Lower lobe of right lung (tissue), 2 donors: ENCODE measurements at places on chromosomes 4 and X.

DNA sequence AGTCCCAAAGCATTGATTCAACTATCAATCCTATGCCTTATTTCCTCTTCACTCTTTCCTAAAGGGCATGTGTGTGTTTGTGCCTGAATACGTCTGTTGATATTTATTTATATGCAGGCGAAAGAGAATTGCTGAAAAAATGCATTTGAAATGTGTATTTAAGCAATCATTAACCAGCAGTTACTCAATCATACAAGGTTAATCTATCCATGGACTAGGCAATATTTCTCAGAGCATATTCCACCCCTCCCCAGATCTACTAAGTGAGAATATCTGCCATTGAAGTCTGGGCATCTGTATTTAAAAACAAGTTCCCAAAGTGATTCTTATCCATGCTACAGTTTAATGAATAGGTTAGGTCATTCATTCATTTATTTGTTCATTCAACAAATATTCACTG is 113.6 kb downstream of the RASGEF1B start:
- DNase-seq, result no peak

DNA sequence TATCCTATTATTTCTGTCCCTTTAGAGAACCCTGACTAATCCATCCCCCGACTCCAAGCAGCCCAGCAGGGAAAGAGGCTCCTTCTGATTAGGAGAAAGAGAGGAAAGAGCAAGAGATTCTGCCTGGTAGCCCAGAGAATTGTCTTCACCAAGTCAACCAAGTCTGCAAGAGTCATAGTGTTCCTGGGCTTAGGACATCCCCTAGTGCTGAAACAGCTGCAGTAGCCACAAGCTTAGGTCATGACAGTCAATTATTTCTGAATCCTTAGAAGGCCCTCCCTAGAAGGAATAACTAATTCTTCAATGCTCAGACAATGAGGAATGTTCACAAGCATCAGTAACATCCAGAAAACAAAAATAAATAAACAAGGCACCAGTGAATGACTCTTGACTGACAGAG is 480.3 kb upstream of the GRIA3 start:
- DNase-seq, result no peak

GRCh38 chr4:1868293-1868692 is 2.9 kb upstream of the NSD2 start:
- DNase-seq, result no peak

GRCh38 chr4:165635381-165635780 is 237.7 kb upstream of the TLL1 start:
- DNase-seq, result no peak

GRCh38 chr4:123449780-123450179 is 53.2 kb downstream of the SPRY1 start:
- no peak for DNase-seq

GRCh38 chr4:104490096-104490769 is 4.5 kb downstream of the CXXC4 start:
- no peak for DNase-seq

DNA sequence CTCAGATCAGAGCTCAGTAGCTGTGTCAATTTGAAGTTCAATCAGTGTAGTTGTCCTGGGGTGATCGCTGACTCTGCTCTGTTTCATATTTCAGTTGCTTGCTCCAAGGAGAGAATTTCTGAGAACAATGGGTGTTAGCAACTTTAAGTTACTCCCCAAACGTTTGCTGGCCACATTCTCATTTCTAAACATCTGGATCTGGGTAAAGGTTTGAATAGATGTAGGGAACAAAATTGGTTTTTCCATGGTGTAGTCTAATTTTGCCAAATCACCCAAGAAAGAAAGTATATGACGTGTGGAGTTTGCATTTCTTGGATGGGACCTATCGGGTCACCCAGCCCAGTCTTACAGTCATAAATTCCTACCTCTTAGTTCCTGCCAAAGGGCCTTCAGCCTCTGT is 103.7 kb downstream of the AKAP4 start:
- no peak for DNase-seq

DNA sequence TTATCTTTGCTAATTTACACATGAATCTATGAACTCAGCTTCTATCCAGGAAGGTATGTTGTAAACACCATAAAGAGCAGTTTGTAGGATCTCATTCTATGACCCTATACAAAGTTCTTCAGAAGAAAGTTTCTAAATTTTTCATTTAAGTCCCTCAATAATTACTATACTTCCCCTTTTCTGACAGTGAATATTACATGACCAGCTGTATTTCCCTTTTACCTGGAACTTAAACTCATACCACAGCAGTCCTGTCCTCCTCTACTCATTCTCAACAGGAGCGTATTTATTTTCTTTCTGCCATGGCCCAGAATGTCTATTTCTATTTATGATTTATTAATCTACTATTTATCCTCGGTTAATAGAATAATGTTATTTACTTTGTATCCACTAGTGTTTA is 15.8 kb downstream of the RASGEF1B start:
- DNase-seq, result no peak

GRCh38 chr4:59727745-59728144 is 1472.4 kb upstream of the ADGRL3 start:
- no peak for DNase-seq

GRCh38 chr4:24688453-24688852 is 104.1 kb upstream of the DHX15 start:
- DNase-seq, result no peak

DNA sequence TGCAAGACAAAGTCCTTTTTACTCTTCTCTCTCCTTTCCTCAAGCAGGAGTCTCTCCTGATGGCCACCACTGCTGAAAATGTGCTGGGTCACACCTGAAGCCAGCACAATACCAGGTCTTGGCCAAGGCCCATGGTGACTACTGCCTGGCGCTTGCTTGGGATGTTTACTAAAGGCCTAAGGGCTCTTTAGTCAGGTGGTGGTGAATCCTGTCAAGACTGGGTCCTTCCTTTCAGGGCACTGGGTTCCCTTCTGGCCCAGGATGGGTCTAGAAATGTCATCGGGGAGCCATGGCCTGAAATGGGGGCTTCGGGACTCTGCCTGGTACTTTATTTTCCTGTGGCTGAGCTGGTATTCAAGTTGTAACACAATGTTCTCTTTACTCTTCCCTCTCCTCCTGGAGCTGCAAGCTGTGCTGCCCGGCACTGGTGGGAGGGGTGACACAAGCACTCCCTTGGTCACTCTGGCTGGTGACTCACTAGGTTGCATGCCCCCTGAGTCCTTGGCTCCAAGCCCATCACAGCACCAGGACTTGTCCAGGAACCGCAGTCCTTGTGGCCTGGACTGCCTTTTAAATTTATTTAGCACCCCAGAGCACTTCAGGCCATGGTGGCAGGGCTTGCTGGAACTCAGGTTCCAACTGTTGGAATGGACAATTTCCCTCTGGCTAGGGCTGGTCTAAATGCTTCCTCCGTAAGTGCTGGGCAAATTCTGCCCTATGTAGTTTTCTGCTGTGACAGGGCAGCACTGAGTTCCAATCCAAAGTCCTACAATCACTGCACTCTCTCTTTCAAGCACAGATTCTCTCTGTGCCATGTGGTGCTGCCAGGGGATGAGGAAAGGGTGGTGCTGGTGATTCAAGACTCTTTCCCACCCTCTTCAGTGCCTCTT is 11.3 kb downstream of the ARL13A start:
- peak; percentile 52 for DNase-seq

GRCh38 chr4:10283761-10284160 is 167.2 kb upstream of the WDR1 start:
- DNase-seq, result no peak

- no peak for DNase-seq
Observed at GRCh38 chr4:35175487-35175886, 1068.8 kb downstream of the ARAP2 start.

GRCh38 chrX:12777670-12778069 is 13.5 kb upstream of the PRPS2 start:
- DNase-seq, result no peak

DNA sequence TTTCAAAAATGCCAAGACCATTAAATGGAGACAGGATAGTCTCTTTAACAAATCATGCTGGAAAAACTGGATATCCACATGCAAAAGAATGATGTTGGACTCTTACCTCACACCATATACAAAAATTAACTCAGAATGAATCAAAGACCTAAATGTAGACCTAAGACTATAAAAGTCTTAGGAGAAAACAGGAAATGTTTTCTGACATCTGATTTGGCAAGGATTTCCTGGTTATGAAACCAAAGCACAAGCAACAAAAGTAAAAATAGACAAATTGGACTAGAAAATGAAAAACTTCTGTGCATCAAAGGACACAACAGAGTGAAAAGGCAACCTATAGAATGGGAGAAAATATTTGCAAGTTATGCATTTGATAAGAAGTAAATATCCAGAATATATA is 37.6 kb downstream of the ARFIP1 start:
- DNase-seq, result no peak

DNA sequence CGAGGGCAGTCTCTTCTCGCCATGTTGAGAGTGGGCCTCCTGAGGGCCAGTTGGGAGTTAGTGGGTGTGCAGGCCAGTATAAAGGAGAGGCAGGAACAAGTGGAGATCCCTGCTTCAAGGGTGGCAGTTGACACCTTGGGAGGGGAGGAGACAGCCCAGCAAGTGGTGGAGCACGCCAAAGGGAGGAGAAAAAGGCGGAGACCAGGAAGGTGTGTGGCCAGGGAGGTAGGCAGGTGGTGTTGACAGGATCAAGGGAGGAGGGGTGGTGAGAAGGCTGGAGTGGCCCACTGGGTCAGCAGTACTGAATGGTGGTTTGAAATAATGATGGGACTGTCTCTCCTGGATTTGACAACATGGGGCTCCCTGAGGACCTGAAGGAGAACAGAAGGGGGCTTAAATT is 32.6 kb downstream of the ZNF185 start:
- DNase-seq, result no peak

DNA sequence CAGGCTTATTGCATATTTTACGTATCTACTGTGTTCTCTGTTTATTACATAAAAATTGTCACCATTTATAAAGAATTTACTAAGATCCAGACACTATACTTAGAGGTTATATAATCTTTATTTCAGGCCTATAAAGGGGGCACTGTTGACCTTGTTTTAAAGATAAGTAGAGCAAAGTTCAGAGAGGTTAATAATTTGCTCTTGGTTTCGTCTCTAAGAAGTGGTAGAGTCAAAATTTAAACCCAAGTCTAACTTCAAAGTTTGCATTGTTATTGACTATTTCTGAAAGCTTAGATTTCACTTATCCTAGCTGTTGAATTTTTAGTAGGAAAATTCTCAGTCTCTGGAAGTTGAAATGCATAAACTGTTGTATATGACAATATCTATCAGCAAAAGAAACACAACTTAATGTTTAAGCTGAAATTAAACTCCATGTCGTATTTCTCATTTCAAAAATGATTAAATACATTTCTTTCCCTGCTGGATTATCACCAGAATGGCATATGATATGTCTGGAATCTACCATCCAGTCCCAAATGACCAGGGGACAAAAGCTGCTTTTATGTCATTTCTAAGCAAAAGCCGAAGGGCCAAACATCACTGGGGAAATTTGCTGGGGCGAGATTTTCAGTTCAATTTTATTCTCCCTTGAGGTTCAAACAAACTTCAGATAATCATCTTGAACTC is 138.4 kb downstream of the SLC7A11 start:
- DNase-seq, result no peak

- peak; percentile 75 for DNase-seq
Observed at GRCh38 chrX:154378059-154378798, 866 bp upstream of the EMD start.

DNA sequence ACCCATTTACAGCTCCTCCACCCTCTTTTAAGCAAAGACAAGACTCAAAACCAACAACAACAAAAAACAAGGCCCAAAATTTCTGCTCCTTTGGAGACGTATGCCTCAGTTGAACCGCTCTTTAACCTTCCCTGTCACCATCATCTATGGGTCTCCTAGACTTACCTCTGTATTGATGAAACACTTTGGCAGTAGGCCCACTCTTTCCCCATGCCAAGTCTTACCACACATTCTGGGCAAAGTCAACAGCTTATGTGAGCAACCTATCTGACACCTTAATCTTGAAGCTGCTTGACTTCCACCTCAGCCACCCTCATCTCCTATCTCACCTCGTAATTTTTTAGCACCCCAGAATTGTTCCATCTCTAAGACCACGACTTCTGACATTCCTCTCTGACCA is 99.7 kb upstream of the CXorf66 start:
- no peak for DNase-seq

DNA sequence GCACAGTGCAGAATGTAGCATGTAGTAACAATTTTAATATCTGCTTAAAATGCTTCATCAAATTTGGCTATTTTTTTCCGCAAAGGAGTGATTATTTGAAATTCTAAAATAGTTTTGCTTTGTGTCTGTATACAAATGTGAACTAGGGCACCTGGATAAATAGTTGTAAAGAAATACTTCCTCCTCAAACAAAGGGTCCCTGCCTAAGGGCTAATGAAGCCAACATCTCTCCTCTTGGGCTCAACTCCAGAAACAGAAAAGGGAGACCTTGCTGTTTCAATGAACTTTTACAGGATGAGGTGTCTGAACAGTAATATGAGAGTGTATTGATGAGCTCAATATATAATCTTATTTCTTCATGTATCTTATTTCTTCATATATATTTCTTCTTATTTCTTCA is 30.8 kb upstream of the SCOC start:
- no peak for DNase-seq

- no peak for DNase-seq
Observed at GRCh38 chr4:109560687-109561461, 828 bp downstream of the MCUB start.

DNA sequence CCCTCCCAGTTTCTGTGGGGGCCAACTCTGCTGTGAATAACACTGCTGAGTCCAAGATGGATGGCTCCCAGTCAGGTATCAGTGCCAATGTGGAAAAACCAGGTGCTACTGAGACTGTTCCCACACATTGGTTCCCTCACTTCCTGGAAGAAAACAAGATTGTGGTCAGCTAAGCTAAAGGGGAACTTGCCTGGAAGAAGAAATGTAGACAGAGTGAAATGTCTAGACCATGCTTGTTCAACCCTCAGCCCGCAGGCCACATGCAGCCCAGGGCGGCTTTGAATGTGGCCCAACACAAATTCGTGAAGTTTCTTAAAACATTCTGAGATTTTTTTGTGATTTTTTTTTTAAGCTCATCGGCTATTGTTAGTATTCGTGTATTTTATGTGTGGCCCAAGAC is 28.6 kb upstream of the UTP14A start:
- DNase-seq, result no peak

DNA sequence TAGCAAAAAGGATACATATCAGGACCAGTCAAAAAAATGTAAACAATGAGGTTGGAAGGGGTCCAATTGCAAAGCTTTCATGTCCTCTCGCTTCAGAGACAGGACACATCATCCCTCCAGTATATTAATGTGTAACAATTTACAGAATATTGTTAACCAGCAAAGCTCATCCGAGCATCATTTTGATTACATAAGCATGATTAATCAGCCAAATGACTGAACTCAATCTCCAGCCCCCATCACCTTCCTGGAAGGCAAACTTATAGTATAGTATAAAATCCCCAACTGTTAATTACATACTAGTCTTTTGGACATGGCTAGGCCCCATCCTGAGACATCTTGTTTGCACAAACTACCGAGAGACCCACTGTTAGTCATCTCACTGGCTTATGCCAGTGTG is 77.6 kb upstream of the TRAM1L1 start:
- no peak for DNase-seq

- DNase-seq, result no peak
Observed at GRCh38 chr4:179750374-179750773, 2308.1 kb upstream of the AGA start.

- no peak for DNase-seq
Observed at GRCh38 chrX:20224814-20225487, 41.8 kb downstream of the RPS6KA3 start.
